Urothelium cell line (cell line): ENCODE measurements at places on chromosomes 12 and 14.

- no peak for DNase-seq
Measured at GRCh38 chr12:29032446-29032845, 116.6 kb upstream of the FAR2 start.

DNA sequence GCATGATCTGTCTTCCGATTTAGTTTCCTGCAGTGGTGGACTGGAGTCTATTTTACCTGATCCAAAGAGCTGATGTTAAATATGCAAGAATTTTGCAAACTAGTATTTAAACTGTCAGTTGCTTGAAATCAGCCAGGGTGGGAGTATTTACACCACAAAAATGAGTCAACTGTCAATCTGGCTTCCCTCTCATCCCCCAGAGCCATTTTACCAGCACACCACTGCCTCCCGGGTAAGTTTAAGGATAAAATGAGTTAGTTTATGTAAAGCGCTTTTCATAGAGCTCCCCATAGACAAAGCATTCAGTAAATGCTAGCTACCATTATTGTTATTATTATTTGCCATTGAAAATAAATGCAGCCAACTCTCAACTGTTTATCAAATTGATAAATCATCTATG is 106.3 kb upstream of the FRMD6 start:
- DNase-seq, result no peak

- DNase-seq, result no peak
Measured at GRCh38 chr14:101181446-101182313, 278.2 kb upstream of the RTL1 start.

DNA sequence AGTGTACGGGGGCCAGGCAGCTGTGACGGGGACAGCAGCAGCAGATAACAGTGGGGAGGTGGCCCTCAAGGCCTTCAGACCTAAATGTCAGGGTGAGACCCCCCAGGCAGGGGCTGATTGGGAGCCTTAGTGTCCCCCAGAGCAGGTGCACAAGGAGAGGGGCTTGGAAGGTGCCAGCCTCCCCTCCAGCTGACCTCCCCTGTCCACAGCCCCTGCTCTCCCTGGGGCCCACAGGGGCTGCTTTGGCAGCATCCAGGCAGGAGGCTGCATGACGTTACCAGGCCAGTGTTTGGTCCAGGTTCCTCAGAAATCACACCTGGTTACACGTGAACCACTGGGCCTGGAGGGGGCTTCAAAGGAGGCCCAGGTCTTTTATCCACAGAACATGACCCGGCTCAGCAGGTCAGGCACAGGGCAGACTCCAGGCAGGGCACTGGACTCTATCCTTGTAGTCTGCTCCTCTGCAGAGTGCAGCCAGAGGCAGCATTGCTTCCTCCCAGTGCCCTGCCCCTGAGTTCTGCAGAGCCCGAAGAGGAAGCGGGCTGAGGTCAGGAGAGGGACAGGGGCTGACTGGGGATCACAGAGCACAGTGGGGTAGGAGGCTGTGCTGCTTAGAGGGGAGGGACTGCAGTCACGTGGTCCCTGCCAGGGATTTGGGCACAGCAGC is 2.6 kb upstream of the TRMT61A start:
- DNase-seq, result no peak

DNA sequence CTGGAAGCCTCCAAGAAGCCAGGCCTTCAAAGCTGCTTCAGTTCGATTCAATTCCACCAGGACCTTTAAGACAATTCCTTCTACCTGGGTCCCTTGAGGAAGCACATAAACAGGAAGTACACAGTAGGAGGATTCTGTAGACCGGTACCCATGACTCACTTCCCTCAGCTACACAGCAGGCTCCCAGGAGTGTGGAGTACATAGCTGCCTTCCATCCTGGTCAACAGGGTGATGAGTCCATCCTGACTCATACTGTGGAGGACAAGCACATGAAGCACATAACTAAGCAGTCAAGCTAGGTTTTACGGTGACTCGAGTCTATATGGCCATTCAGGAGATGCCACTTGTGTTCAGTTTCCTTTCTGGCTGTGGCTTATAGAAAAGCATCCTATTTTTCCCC is 197.6 kb upstream of the RBM19 start:
- peak; percentile 82 for DNase-seq

DNA sequence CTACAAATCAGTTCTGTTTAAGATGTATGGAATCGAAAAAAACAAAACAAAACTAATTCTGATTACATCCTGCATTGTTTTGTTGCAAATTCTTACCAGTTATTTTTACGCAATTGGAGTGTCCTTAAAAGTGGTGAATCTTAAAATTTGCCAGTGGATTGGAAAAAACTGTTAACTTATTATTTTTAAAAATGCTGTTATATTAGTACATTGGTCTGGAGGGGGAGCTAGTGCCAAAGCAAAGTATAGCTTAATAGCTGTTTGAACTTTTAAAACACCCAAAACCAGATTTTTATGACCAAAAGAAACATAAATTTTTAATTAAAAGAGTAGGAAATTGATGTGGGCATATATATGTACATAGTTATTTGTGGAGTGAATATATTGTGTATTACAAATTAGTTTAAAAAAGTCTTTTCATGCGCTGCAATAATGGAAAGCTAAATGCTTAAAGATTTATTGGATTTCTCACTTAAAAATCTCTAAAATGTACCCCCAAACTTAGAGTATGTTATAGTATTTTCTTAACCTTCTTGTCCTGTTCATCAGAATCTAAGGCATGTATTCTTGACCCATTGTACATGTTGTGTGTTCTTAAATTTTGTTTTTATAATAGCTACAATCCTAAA is 2.5 kb downstream of the FUT8 start:
- peak; percentile 35 for DNase-seq

DNA sequence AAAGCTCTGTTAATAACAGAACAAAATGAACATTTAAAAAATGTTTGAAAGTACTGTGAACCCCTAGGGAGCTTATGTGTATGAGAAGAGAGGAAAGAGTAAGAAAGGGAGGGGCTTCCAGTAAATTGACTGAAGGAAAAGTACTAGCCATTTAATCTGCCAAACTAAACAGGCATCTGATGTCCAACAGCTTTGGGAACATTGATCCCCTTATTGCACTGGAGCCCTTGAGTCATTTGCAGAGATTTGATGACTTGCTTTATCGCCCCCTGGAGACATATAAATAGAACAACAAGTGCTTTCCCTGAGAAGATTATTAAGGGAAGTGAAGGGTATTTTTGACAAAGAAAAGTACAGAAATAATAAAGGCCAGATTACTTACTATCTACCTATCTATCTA is 319.3 kb upstream of the NOVA1 start:
- peak; percentile 17 for DNase-seq

DNA sequence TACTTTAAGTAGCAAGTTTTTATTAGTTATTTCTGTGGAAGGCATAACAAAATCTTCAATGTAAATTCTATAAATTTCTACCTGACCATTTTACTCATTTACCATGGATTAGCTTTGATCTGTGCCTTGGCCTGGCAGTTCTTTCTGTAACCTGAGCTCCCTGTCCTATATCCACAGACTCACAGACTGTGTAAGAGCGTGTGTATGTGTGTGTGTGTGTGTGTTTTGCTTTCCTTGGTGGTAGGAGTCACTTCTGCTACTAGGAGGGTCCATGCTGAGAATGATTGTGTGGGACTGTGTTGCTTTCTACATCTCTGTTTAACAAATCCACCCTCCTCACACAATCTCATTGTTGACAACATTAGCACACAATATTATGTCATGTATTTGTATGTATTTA is 221.2 kb upstream of the PELI2 start:
- DNase-seq, result no peak

DNA sequence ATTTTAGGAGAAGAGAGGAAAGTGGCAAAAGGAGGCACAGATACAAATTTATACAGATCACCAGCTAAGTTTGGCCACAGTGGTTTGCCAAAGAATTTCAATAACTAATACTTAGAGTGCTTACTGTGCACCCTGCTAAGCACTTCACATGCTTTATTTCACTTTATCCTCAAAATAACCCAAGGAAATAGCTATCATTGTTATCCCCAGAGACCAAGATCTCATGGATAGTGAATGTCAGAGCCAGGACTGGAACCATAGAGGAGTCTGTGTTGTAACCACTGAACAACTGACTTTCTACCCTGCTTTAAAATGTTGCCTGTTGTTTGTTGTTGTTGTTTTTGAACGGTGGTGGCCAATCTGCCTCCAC is 1.3 kb upstream of the TCP11L2 start:
- DNase-seq, result no peak

GRCh38 chr12:27246774-27247173 is 2.7 kb downstream of the STK38L start:
- DNase-seq, result no peak

- DNase-seq, result no peak
Measured at GRCh38 chr12:15088105-15088504, 115.3 kb downstream of the PDE6H start.

DNA sequence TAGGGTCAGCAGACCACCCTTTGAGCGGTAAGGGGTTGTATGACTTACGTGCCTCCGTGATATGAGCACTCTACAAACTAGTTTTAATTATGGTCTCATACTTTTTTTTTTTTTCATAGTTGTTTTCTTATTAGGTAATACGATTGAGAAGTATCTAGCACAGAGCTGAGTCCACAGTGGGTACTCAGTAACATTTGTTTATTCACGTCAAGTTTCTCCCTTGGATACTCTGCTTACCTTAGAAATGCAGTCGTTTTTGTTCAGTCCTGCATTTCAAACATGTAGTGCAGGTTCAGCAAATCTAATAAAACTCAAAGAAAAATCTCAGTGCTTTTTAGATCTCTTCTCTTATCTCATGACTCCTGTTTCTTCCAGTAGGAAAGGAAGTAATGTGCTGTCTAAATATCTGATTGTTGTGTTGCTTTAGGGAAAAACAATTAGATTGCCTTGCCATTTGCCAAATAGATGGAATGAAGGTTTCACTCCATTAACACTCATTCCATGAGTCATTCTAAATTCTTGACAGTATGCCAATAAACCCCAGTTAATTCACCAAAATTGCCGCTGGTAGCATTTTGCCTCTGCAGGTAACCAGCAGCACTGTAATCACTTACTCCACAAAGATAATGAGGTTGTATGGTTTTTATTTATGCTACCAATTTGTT is 118.9 kb downstream of the PTCSC3 start:
- DNase-seq, result peak; percentile 36

DNA sequence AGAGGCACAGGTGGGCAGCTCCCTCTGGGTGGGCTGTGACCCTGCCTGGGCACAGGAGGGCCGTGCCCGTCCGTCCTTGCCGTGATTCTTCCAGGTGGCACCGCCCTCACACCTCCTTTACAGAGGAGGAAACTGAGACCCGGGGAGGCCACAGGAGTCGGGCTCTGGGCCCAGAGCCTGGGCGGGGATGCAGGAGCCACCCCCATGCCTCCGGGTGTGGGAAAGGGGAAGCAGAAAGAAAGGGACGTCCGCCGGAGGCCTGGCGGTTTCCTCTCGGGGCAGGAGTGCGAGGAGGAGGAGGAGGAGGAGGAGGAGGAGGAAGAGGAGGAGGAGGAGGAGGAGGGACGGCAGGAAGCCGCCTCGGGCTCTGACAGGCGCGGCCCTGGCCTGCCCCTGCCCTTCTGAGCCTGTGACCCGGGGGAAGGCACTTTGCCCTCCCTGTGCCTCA is 23.0 kb downstream of the SH2B3 start:
- no peak for DNase-seq

DNA sequence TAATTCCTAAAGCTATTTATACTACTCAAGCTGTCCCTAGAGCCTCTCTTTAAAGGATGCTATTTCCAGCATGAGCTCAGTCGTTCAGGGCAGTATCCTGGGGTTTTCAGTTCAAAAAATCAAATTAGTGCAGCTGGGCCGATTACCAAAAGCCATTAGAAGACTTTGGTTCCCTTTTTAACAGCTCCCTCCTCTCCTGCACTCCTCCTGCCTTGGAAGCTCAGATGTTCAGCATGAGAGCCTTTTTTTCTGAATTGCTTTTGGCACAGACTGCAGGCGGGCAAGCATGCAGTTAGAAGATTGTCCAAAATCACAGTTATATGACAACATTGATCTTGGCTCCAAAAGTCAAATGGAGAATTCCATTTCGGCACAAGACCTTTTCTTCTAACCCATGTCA is 179.6 kb downstream of the SLC35F4 start:
- DNase-seq, result no peak

GRCh38 chr14:22429546-22430294 is 159.3 kb downstream of the DAD1 start:
- DNase-seq, result no peak

GRCh38 chr14:49464885-49465284 is 121.3 kb downstream of the RPS29 start:
- peak; percentile 36 for DNase-seq

DNA sequence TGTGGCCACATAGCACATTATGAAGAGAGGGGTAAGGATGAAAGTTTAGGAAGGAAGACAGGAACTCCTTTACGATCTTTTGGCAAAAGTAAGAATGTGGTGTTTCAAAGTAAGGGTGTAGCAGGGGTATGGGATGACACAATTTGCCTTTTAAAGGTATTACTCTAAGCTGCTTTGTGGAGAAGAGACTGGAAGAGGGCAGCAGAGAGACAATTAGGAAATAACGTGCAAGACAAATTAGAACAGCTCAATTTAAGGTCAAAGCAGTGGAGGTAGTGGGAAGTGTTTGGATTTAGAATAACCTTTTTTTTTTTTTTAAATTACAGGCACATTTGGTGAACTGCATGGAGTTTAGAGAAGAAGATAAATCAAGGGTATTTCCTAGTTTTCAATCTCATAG is 342.6 kb downstream of the NOVA1 start:
- DNase-seq, result peak; percentile 8

DNA sequence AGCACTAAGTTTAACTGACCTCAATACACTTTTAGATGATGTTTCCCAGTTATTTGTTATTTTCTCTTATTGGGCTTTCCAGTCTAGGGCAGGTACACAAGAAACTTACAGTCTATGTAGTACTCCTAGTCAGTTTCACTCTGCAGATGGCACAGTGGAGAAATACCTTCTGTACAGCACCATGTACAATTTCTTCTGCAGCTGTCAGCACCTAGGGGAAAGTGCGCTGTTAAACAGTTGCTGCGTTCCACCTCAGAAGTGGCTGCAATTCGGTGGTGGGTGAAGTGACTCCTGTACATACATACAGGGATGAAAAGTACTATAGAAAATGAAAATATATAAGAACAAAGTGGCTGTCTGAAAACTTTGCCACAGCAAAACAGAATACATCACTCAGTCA is 48.3 kb downstream of the NOVA1 start:
- no peak for DNase-seq

GRCh38 chr12:40688085-40688725 is 4.0 kb upstream of the CNTN1 start:
- no peak for DNase-seq

GRCh38 chr12:9673404-9674225 is 4.1 kb downstream of the CLEC2D start:
- DNase-seq, result peak; percentile 91

DNA sequence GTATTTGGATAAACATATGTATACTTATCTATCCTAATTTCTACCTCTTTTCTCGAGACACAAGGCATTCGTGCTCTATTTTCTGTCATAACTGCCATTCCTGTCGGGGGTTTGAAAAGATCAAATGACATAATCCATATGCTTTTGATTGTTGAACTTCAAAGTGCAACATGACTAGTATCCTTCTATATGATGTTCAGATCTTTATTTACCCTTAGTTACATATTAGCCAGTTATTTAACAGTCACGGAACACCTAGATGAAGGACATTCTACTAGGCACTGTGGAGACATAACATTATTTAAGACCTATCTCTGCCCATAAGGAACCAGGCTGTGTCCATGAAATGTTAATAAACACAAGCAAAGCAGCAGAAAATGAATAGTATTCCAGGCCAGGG is 11.2 kb upstream of the GRIN2B start:
- DNase-seq, result no peak

GRCh38 chr14:21211509-21211908 is 55.6 kb upstream of the OR5AU1 start:
- no peak for DNase-seq

- DNase-seq, result no peak
Measured at GRCh38 chr12:52650520-52651081, 1.4 kb downstream of the KRT2 start.

GRCh38 chr12:125684968-125685790 is 619.9 kb downstream of the AACS start:
- no peak for DNase-seq
